Non-pigmented ciliary epithelial cell (primary cell): ENCODE measurements at places on chromosomes 7 and 10.

DNA sequence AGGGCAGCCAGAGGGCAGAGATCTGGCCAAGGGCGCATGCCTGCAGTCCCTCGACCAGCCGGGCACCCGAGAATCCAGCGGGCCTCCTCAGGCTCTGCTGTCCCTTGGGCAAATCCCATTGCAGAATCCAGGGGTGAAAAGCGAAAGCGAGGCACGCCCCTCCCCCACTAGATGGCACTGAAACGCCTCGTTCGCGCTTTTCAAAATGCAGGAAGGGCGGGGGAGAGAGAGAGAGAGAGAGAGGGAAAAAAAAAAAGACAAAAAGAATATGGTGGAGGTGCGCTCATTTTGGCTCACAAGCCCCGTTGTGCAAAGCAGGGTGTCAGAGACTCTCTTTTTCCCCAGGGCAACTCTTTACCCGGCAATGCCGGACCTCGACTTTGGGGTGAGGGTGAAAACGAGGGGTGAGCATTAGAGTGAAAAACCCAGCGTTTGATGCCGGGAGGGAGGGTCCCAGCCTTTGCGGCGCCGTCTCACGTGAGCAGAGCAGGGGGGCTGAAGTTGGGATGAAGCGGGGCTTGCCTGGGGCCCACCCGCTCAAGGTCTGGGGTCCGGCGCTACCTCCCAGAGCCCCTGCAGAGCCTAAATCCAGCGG, 2.5 kb upstream of the TMEM178B start:
- no peak for DNase-seq

DNA sequence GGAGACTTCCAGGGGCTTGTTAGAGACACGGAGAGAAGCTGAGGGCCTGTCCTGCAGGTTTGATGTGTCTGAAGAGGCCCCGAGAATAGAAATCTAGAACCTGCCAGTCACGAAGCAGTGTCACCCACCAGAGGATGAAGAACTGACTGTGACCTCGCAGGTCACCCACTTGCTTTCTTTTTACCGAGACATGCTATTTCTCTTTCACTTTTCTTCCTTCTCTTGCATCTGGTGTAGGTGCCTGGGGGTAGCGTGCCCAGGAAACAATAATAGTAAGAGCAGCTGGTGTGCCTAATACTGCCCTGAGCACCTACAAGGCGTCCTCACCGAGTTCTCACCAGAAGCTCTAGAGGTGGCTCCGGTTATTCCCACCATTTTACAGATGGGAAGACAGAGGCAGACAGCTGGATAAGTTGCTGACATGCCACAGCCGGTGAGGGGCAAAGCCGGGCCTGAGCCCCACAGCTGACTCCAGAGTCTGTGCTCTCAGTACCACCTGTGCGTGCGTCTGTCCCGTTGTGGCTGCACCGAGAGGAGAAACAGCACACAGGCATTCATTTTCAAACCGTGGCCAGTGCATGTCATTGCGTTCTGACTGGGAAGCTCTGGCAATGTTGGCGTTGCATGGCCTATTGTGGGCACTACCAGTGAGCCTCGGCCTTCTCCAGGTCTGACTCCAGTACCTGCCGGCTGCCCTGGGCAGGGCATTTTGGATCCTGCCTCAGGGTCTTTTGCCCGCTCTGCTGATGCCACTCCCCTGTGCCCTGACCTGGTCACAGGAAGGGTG, 7.8 kb downstream of the CHST3 start:
- DNase-seq, result no peak

GRCh38 chr7:44281811-44282600, 43.4 kb downstream of the CAMK2B start:
- DNase-seq, result no peak

DNA sequence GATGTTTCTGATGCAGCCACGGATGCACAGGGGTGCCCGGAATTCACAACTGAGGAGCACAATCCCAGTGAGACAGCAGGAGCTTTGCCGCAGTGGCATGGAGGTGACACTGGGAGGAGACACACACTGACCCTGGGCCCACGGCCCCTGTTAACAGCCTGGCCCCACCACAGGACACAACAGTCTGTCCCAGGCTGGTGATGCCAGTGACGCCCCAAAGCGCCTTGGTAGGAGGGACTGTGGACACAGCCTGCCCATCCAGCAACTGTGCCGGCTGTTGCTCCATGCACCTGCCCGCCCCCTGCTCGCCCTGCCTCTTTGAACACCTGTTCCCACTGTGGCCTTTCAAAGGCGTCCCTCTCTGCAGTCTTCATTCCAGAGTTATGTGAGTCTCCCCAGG, 49.8 kb downstream of the KLF6 start:
- DNase-seq, result no peak

GRCh38 chr10:62870866-62871265, 54.7 kb upstream of the EGR2 start:
- no peak for DNase-seq

DNA sequence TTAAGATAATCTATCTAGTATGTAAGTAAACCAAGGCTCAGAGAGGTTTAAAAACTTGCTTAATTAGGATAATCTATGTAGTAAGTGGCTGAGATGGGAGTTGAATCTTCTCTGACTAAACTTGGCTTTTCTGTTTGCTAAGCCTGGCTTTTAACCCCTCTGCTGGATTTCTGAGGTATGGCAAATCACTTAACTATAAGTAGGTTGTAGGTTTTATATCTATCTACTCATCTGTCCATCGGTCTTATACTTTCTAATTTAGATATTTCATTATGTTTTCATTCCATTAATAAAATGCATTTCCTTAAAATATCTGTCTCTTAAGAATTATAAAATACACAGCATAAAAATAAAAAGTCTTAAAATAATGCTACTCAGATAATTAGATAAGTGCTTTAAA, 59.4 kb downstream of the ST7 start:
- no peak for DNase-seq
